ENCODE measurements at places on chromosomes 7 and 10.

- no peak for DNase-seq
Observed at GRCh38 chr10:108582888-108583287, 1340.4 kb downstream of the XPNPEP1 start.

DNA sequence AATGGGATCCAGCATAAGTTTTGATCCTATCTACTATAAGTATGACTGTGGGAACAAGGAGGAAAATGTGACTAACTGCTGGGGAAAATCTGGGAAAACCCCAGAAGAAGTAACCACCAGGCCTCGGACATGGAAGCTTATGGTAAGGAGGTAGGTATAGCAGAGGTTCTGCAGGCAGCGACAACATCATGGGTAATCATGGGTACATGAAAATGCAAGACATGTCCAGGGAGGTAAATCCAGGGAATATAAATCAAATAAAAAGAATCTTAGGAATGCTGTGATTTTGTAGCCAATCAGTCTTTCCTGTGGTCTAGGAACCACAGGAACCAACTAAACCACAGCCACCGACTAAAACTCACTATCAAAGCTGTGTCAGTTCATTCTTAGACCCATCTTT, 168.3 kb upstream of the NPY start:
- no peak for DNase-seq

DNA sequence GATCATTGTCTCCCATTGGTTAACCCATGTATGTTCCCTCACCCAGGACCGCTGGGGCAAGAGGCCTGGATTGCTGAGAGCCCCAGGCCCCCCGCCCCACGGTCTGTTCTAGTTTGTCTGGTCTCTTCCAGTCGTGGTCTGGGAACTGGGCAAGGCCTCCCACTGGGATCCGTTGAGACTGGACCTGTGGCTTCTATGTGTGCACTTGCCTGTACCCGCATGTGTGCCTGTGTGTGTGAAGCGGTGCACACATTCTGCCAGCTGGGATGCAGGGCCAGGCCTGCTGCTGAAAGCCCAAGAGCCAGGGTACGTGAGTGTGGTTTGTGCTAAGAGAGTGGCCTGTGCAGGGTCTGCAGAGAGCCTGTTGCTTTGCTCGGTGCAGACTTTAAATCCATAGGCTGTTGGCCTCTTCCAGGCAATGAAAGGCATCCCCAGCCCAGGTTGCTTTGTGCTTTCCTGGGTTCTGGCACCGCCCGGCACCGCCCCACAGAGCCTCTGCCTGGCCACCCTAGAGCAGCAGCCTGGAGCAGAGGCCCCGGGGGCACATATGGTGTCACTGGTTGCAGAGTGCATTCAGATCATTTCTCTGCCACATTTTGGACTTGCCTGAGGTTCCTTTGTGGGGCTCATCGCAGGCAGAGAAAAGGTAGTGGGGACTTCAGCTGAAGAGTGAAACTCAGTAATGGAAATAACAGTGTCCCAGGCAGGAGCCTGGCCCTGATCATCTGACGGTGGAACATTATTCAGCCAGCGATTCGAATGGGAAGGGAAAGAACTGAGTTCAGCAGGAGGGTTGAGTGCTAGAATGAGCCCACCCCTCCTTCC, 215.5 kb downstream of the GLRX3 start:
- DNase-seq, result no peak

DNA sequence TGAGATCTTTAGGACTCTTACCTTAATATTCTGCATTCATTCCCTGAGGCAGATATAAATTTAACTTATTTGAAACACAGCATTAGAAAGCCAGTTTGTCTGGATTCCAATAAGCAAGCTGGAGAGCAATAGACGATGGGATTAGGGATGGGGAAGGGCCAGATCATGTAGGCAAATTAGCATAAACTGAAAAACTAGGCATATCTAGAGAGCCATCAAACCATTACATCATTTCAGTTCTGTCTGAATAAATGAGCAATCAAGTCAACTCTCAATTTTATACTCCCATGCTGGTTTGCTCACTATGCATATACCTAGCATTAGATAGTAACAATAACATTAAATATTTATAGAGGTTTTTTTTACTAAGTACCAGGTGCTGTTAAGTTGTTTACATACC, 583.6 kb upstream of the LRRN3 start:
- no peak for DNase-seq

GRCh38 chr7:93352881-93353280, 120.7 kb downstream of the VPS50 start:
- DNase-seq, result no peak

GRCh38 chr7:15749631-15750030, 63.1 kb upstream of the MEOX2 start:
- no peak for DNase-seq

DNA sequence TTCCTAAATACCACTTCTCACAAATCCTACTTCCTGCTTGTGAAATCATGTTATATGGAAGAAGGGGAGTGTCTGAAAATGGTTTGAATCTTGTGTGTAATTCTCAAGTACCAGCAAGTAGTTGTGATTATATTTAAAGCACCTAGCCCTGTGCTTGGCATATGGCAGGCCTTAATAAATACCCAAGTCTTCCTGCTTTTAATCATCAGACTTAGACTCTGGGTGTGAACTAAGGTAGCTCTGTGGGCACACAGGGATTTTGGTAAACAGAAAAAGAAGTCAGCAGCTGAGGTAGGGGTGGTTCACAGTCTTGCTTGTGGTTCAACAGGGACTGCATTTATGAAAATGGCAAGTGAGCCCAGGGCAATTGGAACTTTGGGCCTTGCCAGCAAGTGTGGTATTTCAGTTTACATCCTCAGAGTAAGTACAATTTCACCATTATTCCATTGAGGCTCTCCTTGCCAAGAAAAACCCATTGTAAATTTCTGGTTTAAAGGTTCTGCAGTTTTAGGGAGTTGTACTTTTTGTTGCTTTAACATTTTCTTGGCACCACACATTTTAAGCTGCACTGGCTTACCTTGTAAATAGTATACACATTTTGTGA, 215.5 kb downstream of the AUTS2 start:
- DNase-seq, result no peak

GRCh38 chr7:157009170-157009777, 1.2 kb downstream of the MNX1 start:
- DNase-seq, result no peak

- DNase-seq, result no peak
Observed at GRCh38 chr10:103915796-103916195, 2.2 kb downstream of the STN1 start.

DNA sequence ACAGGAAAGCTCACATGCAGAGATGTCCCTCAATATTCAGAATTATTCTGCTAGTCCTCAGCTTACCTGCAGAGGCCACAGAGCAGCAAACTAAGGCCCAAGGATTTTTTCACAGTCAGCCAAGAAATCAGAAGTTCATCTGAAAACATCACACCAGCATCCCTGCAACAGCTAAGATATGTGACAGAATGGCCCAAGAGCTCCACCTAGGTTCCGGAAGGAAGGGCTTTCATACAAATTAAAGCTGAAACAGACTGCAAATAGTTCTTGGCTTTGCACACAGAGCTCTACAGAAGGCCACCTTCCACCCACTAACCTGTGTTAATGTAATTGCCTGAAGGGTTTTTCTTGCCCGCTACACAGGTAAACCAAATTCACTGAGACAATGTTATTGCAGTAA, 438.8 kb upstream of the C7orf33 start:
- DNase-seq, result no peak

All from stimulated activated CD4-positive, alpha-beta T cell treated with anti-CD3 and anti-CD28 coated beads, TNF-alpha, amount 100 ng/mL, for 1 hour (primary cell).